ENCODE measurements at places on chromosomes 3 and 15.

- no peak for DNase-seq
Measured at GRCh38 chr3:187811585-187812250, 66.5 kb upstream of the BCL6 start.

DNA sequence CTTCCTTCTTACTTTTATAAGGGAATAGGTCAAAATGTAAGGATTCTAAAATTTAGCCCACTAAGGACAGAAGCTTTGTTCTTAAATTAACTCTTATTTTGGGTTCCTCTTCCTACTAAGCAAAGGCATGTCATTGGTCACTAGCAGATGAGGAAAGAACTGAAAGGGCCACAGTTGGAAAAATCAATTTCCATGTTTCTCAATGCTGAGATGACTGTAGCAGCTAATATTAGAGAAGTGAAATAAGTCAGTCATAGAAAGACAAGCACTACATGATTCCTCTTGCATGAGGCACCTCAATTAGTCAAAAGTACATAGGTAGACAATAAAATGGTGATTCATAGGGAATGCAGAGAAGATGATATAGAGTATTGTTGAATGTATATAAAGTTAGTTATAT lies 353.7 kb downstream of the RSL24D1 start:
- DNase-seq, result no peak

- no peak for DNase-seq
Measured at GRCh38 chr15:89756897-89757296, 5.8 kb upstream of the MESP1 start.

- DNase-seq, result no peak
Measured at GRCh38 chr3:191253089-191253799, 54.2 kb downstream of the OSTN start.

- peak; percentile 76 for DNase-seq
Measured at GRCh38 chr3:125055331-125055912, 375 bp downstream of the HEG1 start.

- DNase-seq, result no peak
Measured at GRCh38 chr15:76346669-76347481, 10.3 kb downstream of the ISL2 start.

DNA sequence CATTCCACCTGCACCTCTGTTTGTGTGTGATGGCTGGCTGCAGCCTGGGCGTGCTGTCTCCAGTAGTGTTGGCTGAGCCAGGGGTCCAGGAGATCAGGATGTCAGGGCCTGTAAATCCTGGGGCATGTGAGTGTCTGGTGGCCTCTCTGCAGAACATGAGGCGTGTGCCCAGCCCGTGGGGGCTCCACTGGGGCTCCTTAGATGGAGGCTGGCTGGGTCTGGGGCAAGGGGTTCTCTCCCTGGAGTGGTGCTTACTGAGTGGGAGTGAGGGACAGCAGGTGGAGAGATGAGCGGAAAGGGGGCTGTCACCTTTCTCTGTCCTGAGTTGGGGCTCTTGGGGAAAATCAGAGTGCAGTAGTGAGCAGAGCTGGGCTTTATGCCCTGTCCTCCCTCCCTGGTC lies 152.2 kb downstream of the CHDH start:
- no peak for DNase-seq

DNA sequence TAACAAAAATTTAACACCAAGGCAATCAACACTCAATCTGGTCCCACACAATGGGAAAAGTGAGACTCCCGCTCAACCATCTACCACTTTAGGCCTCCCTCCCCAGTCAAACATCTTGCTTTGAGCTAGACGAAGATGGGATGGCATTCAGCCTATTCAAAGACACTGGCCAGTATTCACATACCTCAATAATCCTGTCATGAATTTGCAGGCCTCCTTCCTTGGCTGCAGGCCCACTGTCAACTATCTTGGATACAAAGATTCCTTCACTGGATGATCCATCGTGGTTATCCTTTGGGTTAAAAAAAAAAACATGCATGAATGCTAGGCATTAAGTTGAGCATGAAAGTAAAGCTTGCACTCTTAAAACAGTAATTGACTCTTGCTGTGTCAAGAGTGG lies 22.6 kb downstream of the PDZRN3 start:
- DNase-seq, result no peak

GRCh38 chr3:13110678-13111116 lies 37.5 kb upstream of the IQSEC1 start:
- peak; percentile 63 for DNase-seq

- DNase-seq, result no peak
Measured at GRCh38 chr3:156459434-156459833, 95.5 kb downstream of the SSR3 start.

GRCh38 chr3:115284980-115285379 lies 137.9 kb upstream of the ZBTB20 start:
- DNase-seq, result no peak

DNA sequence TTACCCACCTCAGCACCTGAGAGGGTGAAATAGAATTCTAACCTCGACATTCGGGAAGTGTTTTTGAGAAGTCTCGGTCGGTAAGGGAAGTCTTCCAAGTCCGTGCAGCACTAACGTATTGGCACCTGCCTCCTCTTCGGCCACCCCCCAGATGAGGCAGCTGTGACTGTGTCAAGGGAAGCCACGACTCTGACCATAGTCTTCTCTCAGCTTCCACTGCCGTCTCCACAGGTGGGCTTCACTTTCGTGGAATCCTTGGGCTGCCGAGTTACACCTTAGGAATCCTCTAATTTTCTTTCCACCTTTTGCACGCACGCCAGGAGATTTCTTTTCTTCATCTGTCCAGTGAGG lies 775 bp downstream of the CCNDBP1 start:
- no peak for DNase-seq

DNA sequence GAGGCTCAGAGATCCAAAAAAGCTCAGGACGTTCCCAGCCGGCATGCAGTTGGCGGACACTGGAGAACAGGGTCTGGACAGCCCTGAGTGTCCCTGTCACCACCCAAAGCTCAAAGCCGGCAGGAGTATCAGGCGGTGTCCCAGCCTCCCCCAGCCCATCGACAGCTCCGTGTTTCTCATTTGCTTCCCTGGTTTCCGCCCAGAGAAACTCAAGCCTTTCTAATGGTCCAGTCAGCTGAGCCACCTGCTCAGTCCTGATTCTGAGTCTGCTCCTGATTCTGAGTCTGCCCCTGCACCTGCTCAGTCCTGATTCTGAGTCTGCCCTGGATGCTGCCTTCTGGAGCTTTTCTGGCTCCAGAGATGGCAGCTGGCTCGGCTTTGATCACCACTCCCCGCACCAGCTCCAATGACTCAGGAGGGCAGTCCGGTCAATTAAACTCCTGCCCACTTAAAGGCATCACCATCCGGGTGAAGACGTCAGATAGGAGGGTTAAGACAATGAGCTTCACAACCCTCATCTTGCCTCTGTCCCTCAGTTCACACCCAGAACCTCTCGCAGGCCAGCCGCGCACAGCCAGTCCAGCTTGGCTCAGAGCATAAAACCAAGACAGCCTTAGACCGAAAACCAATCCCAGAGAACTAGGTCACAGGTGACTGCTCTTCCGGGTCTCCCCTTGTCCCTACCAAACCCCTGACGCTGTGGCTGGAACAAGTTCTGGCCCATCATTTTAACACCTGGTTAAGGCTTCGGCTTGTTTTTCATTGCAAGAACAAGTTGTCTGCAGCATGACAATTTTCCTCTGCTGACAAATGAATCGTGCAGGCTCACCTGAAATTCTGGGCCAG lies 6.8 kb downstream of the PCSK6 start:
- peak; percentile 44 for DNase-seq

DNA sequence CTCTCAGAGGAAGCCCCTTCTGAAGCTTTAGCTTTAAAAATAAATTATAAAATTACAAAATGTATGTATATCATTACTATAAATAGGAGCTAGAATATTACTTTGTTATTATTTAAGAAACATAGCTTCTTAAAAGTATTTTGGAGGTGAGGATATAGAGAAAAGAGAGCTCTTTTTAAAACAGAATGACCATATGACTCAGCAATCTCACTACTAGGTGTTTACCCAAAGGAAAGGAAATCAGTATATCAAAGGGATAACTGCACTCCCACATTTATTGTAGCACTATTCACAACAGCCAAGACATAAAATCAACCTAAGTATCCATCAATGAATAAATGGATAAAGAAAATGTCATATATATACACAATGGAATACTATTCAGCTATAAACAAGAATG lies 119.6 kb downstream of the DMXL2 start:
- no peak for DNase-seq

DNA sequence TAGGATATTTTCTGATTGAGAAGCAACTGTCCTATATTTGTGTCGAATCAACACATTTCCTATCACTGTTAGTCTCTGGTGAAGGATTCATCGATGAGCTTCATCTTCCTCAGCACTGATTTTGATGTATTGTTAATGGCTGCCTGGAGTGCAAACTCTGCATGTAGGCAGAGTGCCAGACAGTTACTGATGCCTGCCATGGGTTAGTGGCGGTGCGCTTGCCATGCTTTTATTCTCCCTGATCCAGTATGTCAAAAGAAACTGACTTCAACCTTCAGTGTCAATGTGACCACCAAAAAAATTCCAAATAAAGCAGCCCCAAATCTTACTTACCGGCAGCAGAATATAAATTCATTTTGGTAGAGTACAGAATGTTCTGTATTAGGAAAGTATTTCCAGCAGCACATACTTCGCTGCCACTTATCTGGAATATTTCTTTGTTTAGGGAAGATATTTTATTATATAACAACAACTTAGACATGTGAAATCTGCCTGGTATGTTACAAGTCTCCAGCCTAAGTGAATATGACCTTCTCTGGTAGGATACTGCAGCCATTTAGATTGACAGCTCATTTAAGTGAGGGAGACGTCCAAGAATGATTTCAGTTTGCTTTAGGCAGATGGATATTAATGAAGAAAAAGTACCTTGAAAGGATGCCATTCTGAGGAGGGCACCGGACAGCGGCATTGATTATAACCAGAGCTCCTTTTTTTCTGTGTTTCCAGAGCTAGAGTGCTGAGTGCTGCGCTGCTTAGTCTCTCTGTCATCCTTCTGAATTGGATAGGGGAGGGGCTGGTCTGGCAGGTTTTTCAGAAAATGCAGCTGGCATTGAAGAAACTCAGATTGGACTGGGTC lies 59.9 kb downstream of the ARHGEF26 start:
- DNase-seq, result no peak

DNA sequence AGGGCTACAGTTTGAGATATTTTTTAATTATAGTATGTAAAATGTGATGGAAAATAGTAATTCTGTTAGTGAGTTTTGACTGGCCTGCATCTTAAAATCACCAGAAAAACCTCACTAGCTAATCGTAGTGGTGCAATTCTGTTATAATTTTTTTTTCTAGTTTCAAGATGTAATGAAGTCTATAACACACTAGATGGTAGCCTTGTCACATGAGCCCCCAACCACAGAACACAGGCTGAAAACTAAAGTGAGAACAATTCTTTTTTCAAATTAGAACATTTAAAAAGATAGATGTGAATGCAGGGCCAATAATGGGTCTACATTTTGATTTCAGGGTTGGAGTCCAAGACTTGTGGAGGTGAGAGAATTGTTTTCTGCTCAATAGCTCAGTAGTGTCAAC lies 83.3 kb upstream of the KCNH8 start:
- DNase-seq, result no peak

DNA sequence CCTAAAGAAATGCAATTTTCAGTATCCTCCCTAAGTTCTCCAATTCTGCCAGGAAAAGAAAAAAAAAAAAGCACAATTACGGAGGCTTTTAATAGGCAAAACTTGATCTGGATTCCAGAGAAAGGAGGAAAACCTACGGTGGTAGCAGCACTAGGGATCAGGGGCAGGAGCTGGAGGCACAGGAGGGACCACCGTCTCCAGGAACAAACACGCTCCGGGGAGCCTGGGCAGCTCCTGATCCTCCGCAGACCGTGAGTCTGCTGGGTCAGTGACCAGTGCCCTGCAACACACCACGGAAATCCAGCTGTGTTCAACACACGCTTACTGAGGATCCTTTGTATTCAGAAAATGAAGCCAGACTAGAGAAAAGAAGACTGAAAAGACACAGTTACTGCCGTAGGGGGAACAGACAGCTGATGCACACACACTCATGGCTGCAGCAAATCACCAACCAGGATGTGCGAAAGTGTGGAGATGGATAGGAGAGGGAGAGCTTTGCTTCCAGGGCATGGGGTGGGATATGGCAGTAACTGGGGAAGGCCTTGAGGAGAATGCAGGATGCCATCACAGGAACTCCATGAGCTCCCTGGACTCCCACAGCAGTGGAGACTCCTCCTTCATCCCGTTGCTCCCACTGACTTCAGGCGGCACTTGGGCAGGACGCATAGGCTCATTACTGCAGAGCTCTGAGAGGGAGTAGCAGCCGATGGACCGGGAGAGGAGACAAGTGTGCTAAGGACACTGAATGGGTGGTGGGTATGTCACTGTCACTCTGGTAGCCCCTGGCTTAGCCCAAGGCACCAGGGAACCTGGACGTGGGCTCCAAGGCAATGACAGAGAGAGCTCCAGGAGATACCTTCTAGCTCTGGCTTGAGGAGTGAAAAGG lies 167.0 kb downstream of the ATP10A start:
- peak; percentile 21 for DNase-seq

GRCh38 chr3:24683633-24684384 lies 189.2 kb upstream of the THRB start:
- DNase-seq, result no peak

DNA sequence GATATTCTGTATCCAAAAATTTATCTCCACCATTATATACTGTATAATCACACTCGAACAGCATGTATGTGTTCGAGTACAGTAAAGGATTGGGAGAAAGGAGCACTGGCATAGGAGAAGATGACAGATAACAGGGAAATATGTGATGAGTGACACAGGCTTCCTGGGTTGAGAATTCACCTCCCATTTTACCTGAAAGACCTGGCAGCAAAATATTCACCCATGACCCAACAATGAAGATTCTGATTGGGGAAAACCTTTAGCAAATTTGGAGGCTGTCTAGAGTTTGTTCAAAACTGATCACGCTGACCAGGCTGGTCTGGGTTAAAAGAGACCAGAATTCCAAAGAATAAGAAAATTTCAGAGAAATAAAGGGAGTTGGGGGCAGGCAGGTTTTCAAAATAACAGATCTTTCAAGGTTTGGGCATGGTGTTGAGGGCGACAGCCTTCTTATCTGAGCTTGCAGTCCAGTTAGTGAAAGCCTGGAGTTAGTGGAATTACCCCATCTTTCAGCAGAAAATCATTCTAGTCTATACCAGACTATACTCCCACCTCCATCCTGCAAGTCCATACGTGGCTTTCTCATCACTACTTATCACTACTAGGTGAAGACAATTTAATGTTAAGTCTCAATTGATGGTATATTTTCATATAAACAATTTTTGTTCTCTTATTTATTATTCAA lies 42.8 kb upstream of the RSL24D1 start:
- DNase-seq, result no peak

DNA sequence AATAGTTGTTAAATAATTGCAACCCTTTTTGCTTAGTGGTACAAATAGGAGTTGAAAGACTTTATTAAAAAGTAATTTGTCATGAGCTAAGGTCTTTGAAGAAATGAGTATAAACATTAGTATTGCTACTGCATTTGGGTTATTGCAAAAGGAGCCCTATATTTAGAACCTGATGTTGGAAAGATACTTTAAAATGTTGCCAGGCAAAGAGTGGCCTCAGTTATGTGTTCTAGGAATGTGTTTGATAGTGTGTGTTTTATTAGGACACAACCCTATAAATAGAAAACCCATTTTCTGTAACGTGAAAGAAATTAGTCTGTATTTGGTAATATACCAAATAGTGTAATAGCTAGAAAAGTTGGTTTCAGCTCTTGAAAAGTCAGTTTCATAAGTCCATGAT lies 10.7 kb downstream of the VPS8 start:
- DNase-seq, result no peak

- DNase-seq, result no peak
Measured at GRCh38 chr3:85783291-85783690, 824.5 kb downstream of the CADM2 start.

Measured in activated effector memory CD4-positive, alpha-beta T cell treated with anti-CD3 and anti-CD28 coated beads, Interleukin-2, amount 50 U/mL, for 16 hours (primary cell).